ENCODE measurements at places on chromosomes 1 and 21.

DNA sequence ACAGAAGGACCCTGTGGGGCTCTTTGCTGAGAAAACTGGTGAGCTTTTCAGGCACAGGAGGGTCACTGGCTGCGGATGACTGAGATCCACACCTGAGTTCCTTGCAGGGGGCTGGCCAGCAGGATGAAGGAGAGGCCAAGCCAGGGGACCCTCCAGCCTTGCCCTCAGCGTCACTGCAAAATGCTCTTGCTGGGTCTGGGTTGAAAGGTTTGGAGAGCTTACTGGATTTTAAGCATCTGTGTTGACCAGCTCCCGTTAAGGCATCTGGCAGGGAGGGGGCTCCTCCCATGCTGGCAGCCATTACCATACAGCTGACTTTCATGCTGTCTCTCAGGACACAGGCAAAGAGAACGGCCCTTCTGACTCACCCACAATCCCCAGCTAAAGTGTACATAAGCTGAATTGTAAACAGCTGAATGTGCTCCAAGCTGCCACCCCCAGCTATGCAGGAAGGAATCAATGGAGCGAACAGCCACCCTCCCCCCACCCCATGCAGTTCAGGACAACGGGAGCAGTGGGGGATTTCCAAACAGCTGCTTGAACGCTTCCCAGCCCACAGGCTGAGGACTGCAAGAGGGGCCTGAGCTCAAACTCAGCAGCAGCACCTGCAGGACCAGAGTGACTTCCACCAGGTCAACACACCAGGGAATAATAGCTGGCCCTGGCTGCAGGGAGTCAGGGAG, 21.3 kb upstream of the A3GALT2 start:
- peak; percentile 96 for DNase-seq

DNA sequence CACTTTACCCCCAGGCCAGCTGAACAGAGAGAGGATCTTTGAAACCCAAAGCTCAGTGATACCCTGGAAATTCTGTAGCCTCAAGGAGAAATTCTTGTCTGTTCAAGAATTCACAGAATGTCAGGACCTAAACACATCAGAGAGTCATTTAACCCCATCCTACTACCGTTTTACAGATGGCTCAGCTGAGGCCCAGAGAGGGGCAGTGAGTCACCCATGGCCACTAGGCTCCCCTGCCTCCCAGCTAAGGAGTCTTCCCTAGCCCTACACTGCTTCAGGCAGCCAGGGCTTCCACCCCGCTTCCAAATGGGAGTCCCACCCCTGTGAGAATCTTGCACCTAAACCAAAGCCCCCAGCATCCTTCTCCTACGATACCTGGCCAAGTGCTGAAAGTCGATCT, 28.3 kb downstream of the VWA5B1 start:
- DNase-seq = no peak

- no peak for DNase-seq
These were observed 37.5 kb downstream of the IGSF21 start for GRCh38 chr1:18144916-18145647.

DNA sequence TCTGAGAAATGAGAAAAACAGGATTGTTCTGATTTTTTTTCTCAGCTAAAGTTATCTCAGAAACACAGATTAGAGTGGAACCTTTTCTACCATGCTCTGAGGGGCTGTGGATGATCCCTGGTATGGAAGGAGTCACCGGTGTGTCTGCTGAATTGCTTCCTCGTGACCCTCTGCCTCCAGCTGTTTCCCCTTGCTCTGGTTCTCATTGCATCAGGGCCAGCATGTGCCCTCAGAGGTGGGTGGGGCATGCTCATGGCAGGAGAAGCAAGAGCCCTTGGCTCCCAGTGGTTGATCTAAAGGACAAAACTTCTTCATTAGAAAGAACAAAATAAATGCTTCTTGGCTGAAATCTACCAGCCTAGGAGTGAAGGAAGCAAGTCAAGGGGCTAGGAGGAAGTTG, 183.2 kb upstream of the HMCN1 start:
- no peak for DNase-seq

DNA sequence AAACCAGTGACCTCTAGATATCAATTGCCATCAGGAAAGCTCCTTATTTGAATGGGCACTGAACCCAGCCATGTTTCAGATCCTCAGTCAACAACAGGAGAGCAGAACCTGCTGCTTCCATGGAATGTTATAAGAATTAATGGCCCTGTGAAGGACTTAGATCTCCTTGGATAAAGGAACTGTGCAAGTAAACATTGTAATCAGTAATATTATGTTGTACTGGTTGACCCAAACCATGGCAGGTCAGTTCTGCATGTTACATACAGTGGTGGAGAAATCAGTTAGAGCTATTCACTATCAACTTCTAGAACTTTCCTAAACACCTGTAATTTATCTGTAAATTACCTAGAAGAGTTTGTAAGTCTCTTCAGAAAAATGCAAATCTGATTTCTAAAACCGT, 11.2 kb upstream of the CLDN8 start:
- DNase-seq = no peak

GRCh38 chr1:192010406-192010805, 147.9 kb upstream of the RGS18 start:
- DNase-seq = no peak

DNA sequence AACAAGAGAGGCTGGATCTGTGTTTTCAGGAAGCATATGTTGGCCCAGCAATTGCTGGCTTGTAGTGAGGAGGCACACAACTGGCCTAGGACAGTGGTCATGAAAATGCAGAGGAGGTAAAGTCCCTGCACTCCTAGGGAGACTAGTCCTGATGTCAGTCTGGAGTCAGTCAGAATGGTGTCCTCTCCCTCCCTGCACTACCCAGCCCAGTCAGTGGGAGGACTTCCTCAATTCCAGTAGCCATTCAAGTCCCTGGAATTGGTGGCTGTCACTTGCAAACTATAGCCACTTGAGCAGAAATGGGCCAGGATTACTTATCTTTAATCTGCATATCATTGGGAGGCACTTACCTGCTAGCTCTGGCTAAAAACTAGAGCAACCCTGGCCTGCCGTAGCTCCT, 18.6 kb downstream of the NDUFS5 start:
- DNase-seq = no peak

GRCh38 chr1:50710099-50710498, 250.0 kb downstream of the FAF1 start:
- DNase-seq = no peak

GRCh38 chr21:34970167-34970500, 79.0 kb downstream of the RUNX1 start:
- no peak for DNase-seq

DNA sequence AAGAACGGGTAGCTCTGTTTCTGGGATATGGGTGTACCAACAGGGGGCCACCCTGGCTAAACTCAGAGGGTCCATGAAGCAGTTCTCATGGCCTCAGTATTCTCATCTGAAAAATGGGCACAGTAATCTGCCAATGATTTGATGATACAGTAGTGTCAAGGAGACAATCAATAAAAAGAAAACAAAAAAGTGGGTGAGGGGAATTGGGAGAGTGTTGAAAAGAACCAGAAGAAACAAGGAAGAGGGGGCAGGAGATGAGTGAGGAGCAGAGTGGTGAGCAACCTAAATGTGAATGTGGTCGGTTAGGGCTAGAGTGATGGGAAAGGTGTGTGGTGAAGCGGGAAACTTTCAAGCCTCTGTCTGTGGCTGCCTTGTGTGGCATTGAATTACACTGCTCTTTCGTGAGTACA, 2.0 kb downstream of the SLAMF7 start:
- no peak for DNase-seq

DNA sequence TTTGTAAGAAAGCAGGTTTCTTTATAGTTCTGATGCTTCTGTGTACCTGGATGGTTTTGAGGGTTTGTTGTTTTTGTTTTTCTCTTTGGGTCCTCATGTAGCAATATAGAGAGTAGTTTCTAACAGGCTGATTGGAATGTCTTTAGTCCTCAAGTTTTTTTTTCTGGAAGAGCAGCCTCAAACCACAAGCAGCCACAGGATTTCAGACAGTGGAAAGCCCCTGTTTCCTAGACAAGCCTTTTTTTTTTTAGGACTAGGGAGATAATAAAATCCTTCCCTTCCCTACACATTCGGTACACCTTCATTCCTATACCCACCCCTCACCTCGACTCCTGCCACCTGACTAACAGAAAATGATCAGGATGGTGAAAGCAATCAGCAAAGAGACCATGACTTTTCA, 47.6 kb downstream of the ACP6 start:
- DNase-seq = no peak
